ENCODE measurements at places on chromosomes 1 and 21.

- DNase-seq = no peak
Measured at GRCh38 chr1:53344921-53345838, 17.3 kb upstream of the LRP8 start.

DNA sequence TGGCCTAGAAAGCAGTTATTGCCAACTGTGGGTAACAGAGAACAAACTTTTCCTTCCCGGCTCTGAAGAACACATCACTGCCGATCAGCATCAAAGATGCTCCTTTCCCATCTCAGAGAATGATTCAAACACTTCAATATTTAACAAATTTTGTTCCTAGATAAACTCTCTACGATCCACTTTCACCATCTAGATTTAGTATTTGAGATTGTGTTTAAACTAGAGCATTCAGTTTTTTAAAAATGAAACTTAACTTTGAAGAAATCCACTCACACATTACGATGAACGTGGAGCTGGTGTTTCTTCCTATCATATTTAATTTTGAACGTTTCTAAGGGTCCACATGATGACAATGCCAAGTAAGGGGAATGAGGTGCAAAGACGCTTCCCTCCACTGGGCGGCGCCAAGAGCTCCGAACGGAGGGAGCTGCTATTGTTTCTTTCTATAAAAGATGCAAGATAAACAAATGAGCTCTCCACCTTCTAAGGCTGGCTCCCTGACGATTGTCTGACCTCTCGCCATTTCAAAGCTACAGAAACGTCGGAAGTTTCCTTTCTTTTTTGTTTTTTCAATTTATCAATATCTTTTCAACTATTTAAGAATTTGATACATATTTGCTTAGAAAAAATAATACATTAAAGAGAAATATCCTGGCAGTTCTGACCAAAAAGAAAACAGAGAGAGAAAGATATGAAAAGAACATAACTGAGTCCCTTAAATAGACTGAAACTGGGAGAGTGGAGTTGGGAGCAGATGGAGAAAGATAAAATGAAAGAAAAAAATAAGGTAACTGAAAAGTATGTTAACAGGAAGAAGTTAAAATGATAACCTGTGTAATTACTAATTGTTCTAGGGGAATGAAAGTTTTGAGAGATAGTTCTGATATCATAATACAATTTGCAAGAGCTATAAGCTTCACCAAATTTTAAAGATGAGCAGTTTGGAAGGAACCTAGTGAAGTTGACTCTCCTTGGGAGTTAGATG, 4.4 kb upstream of the BARHL2 start:
- DNase-seq = peak; percentile 57

- no peak for DNase-seq
Measured at GRCh38 chr1:43992232-43992995, 1.0 kb downstream of the CCDC24 start.

- no peak for DNase-seq
Measured at GRCh38 chr1:158179301-158180041, 1.2 kb upstream of the CD1D start.

DNA sequence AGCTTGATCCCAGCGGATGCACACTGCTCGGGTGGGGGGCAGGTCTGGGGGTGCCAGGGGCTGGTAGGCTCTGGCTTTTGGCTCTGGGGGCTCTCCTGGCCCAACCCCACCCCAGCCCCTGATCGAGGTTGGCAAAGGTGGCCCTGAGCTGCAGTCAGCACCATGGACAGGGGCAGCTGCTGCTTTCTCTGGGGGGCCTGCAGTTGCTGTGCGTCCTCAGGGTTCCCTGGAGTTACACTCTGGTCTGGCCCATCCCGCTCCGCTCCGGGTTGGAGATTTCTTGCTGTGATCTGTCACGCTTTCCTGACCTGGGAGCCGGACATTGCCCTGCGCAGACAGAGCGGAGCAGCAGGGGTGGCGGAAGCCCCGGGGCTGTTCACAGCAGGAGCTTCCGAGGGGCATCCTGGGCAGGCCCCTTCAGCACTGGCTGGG, 8.0 kb upstream of the PLCH2 start:
- no peak for DNase-seq

- DNase-seq = no peak
Measured at GRCh38 chr1:31637915-31638673, 6.6 kb downstream of the PEF1 start.

DNA sequence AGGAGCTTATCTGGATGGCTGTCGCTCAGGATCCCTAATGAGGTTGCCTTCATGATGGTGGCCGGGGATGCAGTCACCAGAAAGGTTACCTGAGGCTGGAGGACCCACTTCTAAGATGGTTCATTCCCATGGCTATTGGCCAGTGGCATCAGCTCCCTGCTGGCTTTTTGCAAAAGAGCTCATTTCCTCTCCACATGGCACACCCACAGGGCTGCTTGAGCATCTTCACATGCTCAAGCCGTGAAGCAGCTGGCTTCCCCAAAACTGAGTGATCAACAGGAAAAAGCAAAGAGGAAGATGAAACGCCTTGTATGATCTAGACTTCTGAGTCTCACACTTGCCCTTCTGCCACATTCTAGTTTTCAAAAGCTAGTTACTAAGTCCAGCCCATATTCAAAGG, 124.6 kb upstream of the CXADR start:
- no peak for DNase-seq

DNA sequence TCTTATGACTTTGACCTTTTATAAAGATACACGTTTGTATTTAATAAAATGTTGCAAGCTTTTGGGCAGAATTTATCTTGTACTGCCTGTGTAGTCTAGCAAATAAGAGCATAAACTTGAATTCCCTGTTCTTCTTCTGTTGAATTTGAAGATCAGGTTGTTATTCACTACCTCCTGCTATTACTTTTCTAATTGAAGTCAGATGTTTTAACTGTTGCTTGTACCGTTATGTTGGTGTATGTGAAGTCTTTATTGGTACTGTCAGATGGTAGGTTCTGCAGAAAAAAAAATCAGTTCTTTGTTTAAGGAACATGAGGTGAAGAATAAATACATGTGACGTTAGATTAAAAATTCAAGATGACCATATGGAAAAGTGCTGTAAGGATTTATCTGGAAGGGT, 69.1 kb downstream of the DYRK1A start:
- no peak for DNase-seq

- DNase-seq = no peak
Measured at GRCh38 chr21:42350927-42351426, at the start of gene TFF2. Gene TFF2, minus strand, starts transcription at chr21:42350994. Its CDS starts 37 bp downstream, at chr21:42350957.

DNA sequence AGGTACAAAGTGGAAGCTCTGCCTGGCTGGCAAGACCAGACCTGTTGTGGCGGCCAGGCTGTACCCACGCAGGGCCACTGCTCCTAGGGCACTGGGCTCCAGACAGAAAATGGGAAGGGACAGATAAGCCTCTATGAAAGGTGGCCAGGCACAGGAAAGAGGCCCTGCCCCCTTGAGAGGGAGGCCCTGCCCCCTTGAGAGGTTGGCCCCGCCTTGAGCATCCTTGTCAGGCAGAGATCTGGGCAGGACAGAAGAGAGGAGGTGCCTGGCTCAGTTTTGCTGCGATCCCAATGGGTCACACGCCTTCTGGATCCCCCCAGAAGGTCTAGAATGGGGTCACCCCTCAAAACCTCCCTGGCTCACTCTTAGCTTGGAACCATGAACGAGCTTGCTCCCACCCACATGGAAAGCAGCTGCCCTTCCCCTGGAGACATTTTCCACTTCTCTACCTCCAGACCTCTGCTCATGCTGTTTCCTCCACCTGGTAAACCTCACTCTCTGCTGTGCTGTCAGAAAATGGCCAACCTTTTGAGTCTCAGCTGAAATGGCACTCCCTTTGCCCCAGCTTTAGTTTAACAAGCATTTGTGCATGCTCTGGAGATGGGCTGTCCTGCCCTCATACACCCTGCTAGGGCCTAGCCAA, 17.5 kb upstream of the ECE1 start:
- no peak for DNase-seq

- DNase-seq = no peak
Measured at GRCh38 chr1:43818691-43819090, 111.4 kb downstream of the ST3GAL3 start.

DNA sequence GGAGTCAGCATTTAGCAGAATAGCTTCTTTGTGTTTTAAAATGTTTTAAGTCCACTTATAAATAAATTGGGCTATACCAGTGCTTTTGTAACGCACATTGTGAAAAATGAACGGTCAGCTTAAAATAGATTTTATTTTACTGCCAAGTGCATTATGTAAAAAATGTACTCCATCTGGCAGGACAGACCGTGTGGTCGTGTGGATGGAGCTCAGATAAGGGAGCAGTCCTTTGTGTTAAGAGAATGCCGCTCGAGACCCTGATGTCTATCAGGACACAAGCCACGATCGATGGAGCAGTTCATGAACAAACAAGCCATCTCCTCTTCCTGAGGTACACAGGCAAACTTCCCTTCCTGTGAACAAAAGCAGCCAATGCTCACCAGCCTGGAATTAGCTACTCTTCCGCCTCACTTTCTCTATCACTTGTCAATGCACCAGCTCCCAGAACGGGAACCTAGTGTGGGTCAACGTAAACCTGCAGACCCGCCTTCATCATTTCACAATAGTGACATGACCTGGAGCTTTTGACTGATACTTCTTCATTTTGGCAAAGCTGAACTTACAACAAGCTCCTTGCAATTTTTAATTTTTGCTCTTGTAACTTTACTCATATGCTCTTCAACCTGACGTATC, 243.5 kb downstream of the TGFB2 start:
- DNase-seq = no peak

- DNase-seq = no peak
Measured at GRCh38 chr1:227059076-227059475, 119.0 kb downstream of the COQ8A start.

DNA sequence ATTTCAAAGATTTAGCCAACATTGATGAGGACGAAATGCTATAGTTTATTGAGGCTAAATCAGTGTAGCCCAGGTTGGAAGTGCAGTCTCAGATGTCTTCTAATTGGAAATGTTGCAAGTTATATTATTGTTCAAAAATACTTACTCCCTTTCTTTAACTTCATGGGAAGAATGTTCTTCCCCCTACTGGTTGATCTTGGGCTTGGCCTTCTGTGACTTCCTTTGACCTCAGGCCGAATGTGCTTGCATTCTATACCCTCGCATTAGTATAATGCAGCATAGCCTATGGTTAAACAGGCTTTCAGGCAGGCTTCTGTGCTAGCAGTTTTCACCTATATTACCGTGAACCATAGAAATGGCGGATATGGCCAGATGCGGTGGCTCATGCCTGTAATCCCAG, 77.3 kb downstream of the RPE65 start:
- no peak for DNase-seq

- peak; percentile 74 for DNase-seq
Measured at GRCh38 chr1:167599957-167600581, 30.0 kb upstream of the RCSD1 start.

- peak; percentile 54 for DNase-seq
Measured at GRCh38 chr1:227315629-227316346, 2.5 kb downstream of the CDC42BPA start.

DNA sequence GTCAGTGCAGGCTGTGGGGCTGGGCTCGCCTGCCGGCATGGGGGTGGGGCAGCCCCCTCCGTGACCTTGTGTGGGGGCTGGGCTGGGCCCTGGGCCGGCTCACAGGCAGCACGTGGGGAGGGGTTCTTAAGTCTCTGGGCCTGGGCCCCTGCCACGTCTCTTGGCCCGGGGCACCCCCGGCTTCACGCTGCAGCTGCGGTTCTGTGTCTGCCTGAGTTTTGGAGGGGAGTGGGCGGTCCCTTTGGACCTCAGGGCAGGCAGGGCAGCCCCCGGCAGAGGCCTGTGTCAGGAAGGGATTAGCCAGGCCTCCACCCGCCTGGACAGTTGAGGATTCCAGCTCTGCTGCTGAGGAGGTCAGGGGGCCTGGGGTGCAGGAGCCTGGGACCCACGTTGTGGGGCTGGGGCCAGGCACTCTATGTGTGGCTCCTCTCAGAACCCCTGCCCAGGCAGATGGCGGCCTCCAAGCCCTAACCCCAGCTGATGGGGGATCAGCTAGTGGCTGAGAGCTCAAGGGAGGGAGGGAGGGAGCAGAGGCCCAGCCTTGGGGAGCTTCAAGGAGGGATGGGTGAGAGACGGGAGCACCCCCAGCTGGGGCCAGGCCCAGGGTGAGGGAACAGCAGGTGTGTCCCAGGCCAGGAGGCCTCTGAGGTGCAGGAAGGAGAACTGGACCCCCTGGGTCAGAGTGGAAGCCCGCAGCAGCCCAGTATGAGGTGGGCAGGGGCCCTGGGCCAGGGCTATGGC, 1.8 kb upstream of the PLCH2 start:
- no peak for DNase-seq

GRCh38 chr21:41678924-41679318, 87.9 kb downstream of the RIPK4 start:
- peak; percentile 99 for DNase-seq

GRCh38 chr1:15524283-15525049, 451 bp upstream of the CASP9 start:
- DNase-seq = peak; percentile 97

GRCh38 chr21:45129189-45129923, 55.0 kb downstream of the ADARB1 start:
- DNase-seq = no peak

- peak; percentile 38 for DNase-seq
Measured at GRCh38 chr1:59290193-59290949, 6.5 kb upstream of the FGGY start.

- no peak for DNase-seq
Measured at GRCh38 chr1:165494949-165495857, 48.6 kb upstream of the LRRC52 start.

- no peak for DNase-seq
Measured at GRCh38 chr21:40602080-40602479, 244.9 kb downstream of the DSCAM start.

DNA sequence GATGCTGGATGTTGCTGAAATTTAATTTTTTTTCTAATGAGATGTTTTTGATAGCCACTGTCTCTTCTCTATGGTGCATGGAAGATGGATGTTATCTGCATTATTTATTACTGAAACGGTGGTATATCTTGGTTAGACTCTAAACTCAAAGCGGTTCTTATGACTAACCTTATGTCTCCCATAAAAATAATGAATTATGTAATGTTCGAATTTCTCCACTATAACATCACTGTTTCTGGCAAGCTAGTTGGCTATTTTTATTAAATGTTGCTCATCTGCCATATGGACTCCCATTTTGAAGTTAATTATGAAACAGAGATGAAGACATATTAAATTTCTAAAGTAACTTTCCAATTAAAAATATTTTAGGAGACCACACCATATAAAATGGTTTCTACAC, 808.6 kb upstream of the ADGRL4 start:
- no peak for DNase-seq

- DNase-seq = peak; percentile 42
Measured at GRCh38 chr1:205537386-205538018, 33.0 kb downstream of the CDK18 start.

GRCh38 chr1:7515175-7515574, 255.9 kb upstream of the VAMP3 start:
- no peak for DNase-seq

GRCh38 chr1:195664628-195665027, 943.6 kb downstream of the KCNT2 start:
- DNase-seq = no peak

GRCh38 chr1:1672181-1672965, 13.6 kb upstream of the CDK11B start:
- DNase-seq = no peak

DNA sequence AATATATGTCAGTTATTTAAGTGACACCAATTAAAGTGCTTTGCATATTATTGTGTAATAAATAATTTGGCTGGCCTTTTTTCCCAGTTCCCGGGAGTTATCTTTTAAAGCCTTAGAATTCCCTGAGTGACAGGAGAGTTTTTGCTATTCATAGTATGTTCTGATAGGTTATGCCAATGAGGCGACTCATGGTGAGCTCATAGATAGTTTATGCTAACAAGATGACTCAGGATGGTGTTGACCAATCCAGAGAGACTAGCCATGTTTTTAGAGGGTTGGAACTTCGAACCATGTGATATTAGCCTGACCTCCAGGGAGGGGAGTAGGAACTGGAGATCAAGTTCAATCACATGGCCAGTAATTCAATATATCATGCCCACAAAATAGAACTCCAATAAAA, 310.8 kb downstream of the USP25 start:
- DNase-seq = peak; percentile 54

GRCh38 chr1:167430134-167430848, 88.0 kb downstream of the CD247 start:
- no peak for DNase-seq
